ENCODE measurements at places on chromosomes 1 and 21.

GRCh38 chr1:167502192-167502551, 16.2 kb downstream of the CD247 start:
- DNase-seq = no peak

- DNase-seq = peak; percentile 93
Observed at GRCh38 chr1:237032029-237032428, 10.0 kb upstream of the RYR2 start.

GRCh38 chr1:194843077-194843476, 1656.7 kb upstream of the B3GALT2 start:
- DNase-seq = no peak

- DNase-seq = no peak
Observed at GRCh38 chr1:42358791-42359190, 21.8 kb upstream of the RIMKLA start.

GRCh38 chr1:116852910-116853309, 56.8 kb upstream of the PTGFRN start:
- peak; percentile 45 for DNase-seq

DNA sequence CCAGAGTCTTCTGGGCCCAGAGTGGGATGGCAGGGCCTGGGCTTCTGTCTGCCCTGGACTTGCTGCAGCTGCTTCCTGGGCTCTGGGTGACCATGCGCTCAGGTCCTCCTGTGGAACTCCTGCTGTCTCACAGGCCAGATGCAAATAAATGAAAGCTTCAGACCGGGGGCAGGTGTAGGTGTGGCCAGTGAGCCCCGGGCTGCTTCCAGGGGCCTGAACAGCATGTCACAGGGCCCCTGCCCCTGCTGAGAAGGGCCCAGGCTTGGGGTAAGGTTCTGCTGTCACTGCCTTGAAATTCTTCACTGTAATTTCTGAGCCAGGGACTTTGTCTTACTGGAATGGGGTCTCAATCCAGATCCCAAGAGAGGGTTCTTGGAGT, 2.5 kb upstream of the PKNOX1 start:
- no peak for DNase-seq

DNA sequence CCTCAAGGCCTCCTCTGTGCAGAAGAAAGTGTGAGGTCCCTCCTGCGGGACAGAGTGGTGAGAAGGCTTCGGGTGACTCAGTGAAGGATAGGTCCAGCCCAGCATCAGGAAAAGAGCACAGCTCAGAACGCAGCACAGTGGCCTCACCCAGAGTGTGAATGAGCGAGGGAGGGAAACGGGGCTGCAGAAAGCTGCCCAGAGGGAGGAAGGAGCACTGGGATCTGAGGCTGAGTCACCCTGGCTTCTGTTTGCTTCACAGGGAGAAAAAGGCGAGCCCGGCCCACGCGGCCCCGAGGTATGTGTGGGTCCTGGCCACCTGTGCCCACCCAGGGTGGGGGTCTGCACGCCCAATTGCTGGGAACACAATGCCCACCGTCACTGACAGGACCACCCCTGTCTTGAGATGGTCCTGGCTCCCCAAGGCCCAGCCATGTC, 24.3 kb downstream of the COL6A2 start:
- DNase-seq = no peak

DNA sequence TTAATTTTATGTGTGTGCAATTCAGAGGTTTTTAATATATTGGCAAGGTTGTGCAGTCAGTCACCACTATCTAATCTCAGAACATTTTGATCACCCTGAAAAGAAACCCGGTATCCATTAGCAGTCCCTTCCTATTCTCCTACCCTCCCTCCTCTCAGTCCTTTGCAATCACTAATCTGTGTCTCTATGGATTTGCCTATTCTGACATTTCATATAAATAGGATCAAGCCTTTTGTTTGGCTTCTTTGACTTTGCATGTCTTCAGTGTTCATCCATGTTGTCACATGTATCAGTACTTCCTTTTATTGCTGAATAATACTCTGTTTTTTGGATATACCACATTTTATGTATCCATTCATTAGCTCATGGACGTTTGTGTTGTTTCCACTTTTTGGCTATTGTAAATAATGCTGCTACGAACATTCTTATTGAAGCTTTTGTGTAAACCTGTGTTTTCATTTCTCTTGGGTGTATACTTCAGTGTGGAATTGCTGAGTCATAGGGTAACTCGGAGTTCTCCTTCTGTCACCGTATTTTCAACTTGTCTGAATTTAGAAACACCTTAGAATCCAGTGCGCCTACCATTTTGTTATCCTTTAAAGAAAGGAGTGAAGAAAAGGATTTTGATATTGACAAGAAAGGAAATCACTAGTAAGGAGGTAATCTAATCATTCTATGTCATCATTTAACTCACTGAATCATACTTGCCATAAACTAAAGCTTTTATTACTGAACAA, 3.4 kb downstream of the CEP85 start:
- DNase-seq = no peak

DNA sequence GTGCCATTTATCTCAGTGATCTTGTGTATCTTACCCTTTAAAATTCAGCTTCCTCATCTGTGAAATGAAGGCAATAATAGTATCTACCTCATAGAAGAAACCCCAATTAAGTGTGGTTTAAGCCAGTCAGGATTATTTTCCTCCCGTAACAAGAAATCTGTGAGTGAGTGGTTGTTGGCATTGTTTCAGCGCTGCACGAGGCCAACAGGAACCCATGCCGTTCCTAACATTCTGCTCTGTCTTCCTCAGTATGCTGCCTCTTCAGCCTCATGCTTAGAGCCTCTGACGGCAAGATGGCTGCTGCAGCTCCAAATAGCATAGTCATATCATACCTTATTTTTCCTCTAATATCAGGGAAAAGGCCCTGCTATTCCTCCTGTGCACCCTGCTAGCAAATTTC, 289.7 kb downstream of the TM2D1 start:
- no peak for DNase-seq

- no peak for DNase-seq
Observed at GRCh38 chr1:55876276-55877060, 661.3 kb upstream of the USP24 start.

DNA sequence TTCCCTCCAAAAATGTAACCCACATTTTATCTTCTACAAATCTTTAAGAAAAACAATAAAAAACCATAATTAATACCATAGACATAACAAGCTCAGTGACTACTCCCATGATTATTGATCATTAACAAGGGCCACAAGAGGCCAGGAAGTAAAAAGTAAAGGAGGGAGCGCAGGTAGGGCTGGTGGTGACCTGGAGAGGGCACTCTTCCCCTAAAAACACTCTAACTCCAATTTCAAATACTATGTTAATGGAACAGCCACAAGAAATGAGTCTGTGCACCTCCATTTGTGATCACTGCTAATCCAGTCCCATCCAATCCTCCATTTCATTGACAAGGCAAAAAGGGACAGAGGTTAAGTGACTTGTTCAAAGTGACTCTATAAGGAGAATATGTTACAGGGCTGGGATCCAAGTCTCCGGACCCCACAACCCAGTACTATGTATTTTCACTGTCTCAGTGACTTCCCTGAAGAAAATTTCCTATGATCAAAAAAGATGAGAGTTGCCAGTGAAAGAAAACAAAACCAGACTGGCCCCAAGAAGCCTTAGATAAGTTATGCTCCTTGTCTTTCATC, 41.2 kb upstream of the CFAP298 start:
- DNase-seq = no peak

- no peak for DNase-seq
Observed at GRCh38 chr1:113659556-113659955, 99.7 kb downstream of the PHTF1 start.

DNA sequence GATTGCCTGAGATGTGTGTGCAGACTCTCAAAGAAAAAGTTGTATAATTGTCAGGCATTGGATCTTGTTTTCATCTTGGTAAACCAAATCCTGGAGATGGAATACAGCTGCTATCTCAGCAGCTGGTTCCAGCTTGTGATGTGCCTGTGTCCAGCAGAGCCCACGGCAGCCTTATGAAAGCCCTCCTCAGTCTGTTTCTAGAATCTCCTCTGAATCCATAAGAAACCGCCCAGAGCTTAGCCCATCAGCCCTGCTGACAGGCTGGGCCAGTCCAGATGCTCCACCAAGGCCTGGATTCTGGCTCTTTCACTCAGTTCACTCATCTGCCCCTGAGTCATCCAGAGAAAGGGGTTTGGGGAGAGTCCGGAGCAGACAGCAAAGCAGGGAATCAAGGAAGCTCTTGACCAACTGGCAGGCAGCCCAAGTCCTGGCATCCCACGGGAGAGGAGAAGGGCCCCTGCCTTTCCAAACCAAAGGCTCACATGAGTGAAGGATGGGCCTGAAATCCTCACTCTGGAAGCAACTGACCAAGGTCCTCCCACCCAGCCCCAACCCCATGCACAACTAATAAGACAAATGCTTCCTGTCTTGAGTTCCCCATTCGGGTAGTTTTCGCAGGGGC, 45.7 kb downstream of the NAV1 start:
- DNase-seq = no peak

DNA sequence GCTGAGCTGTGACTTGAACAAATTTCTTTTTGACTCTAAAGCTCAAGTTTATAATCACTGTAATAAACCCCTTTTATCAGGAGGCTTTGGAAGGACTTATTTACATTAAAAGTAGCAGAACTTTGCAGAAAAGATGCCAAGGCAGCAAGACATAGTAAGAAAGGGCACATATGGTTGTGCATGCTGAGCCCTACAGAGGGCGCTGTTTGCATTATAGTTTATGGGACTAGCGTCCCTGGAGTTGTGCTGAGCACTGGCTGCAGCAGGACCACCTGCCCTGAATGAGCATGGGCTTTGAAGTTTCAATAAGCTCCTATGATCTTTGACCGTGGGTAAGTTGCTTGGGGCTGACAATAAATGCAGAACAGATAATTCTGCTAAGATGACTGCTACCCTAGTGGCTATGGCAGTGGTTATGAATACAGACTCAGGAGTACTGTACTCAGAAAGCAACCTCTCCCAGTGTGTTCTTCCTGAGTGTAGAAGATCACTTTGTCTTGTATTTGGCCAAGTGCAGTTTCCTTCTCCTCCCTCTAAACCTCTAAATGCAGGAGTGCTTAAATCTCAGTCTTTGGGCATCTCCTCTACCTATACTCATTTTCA, 45.4 kb upstream of the USP1 start:
- DNase-seq = no peak

DNA sequence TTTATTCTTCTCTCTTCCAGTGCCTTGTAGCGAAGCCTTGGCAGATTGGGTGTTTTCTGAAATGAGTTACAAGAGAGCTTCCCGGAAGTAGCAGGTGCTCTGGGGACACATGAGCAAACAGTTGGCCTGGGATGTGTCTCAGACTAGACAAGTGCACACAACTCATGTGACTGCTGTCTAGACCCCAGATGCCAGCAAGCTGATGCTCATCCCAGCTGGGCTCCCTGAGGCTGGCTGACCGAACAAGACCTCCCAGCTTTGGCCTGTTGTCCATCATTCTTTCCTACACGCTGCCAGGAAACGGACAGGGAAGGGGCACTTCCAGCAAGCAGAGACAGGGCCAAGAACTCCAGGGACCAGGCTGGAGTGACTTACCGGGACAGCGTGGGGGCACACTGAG, 18.7 kb upstream of the CSF1 start:
- DNase-seq = no peak

DNA sequence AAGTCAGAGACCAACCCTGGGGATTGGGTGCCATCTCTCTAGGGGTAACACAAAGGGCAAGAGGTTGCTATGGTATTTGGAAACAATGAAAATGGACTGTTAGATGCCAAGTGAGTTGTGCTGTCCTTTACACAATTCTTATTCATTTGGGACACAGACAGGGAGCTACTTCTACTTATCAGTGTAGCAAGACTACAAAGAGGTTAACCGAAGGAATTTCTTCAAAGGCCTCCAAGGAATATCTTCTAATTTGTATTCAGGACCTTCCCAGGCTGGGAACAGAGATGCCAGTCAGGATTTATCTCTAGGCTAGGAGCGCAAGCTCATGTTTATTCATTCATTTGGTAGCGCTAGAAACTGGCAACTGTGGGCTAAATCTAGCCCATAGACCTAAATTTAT, 2.6 kb downstream of the NAXE start:
- no peak for DNase-seq

GRCh38 chr21:35686156-35686555, 374.2 kb downstream of the SETD4 start:
- no peak for DNase-seq

DNA sequence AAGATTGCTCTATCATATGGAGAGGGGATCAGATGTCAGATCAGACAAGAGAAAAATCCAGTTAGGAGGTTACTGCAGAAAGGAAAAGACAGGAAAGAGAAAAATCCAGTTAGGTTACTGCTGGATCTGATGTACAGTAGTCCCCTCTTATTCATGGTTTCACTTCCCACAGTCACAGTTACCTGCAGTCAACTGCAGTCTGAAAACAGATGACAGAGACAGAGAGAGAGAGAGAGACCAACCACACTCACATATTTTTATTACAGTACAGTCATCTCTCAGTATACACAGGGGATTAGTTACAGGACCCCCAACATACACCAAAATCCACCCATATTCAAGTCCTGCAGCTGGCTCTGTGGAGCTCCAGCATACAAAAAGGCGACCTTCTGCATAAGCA, 29.3 kb downstream of the NUP133 start:
- no peak for DNase-seq

GRCh38 chr1:10629816-10630571, 155.2 kb downstream of the PEX14 start:
- DNase-seq = no peak

GRCh38 chr1:153357853-153358690, at the start of gene S100A9:
Gene S100A9, plus strand, starts transcription at chr1:153357854. Its CDS starts 430 bp downstream, at chr1:153358284.
- DNase-seq = no peak

DNA sequence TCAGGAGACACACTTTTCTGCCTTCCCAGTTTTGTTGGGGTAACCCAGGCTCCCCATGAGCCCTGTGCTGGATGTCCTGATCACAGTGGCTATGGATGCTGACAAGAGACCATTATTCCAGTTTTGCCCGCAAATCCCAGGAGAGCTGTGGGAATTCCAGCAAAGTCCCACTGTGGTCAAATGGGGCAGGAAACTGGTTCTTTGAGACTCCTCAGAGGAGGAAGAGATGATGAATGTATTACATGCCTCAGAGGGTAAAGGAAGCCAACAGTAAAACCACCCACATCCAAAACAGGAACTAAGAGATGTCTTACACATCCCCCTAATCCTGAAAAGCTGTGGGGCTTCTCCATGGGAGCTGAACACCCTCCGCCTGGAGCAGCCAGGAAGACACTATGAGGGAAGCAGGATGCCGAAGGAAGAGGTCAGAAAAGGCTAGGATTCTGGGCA, 12.8 kb upstream of the MPZL1 start:
- DNase-seq = no peak

DNA sequence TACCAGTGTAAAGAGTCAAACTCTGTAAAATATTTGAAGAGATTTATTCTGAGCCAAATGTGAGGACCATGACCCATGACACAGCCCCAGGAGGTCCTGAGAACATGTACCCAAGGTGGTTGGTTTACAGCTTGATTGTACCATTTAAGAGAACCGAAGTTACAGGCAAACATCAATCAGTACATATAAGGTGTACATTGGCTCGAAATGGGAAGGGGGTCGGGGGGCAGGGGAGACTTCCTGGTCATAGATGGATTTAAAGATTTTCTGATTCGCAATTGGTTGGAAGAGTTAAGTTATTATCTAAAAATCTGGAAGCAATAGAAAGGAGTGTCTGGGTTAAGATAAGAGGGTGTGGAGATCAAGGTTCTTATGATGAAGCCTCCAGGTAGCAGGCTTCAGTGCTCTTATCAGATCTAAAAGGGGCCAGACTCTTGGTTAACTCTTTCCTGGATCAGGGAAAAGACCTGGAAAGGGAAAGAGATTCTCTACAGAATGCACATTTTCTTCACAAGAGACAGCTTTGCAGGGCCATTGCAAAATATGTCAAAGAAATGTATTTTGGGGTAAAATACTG, 47.5 kb upstream of the NTPCR start:
- no peak for DNase-seq

GRCh38 chr1:51519865-51520699, 1.0 kb upstream of the EPS15 start:
- no peak for DNase-seq

- DNase-seq = peak; percentile 38
Observed at GRCh38 chr1:94734963-94735901, 84.9 kb upstream of the SLC44A3 start.
